ENCODE measurements at places on chromosomes 11 and 22.

- DNase-seq: no peak
Measured at GRCh38 chr22:49735411-49735900, 92.2 kb downstream of the BRD1 start.

- DNase-seq: no peak
Measured at GRCh38 chr11:65915821-65916251, 3.0 kb downstream of the C11orf68 start.

GRCh38 chr11:73187854-73188253, 30.2 kb upstream of the P2RY2 start:
- no peak for DNase-seq

DNA sequence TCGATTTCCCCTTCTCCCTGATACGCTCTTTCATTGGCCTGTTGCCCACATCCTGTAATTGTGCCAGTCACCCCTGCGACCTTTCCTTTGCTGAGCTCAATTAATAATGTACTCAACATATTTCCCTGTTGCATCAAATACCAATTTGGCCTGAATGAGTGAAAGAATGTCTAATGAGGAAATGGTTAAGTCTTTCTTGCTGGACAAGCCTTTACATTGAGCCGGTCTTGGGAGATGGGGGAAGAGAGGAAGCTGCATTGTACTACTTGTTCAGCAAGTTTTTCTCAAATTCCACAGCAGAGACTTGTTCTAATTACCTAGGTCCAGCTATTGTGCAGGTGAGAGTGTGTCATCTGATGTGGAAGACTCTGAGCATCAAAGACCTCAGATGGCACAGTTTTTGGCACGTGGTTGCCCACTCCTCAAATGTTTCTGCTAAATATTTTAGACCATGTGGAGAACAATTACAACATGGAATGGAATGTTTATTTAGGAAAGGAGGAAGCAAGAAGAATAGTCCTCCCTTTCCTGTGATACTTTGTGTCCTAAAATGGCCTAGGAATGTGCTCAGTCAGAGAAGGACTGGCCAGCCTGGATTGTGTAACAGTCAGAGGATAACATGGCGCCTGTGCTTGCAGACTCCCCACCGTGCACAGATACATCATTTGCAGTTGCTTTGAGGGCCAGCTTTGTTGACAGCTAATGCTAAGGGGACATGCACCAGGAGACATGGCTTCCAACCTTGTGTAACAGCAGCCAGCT, 129.5 kb upstream of the E2F8 start:
- peak; percentile 64 for DNase-seq

DNA sequence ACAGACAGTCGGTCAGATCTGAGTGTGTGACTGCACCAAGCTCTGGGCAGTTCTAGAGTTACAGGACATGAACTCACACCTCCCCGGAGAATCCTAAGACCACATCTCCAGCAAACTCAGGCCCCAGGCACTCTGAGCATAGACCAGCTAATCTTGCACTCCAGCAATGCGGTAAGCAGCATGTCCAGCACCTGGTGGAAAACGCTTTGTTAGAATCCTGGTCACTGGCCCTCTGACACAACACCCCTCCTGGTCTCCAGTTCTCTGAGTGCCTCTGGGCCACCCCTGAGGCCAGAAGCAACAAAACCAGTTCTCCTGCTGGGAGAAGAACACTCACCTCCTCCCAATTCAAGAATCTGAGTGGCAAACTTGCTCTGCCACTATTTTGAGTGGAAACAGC, 82.7 kb upstream of the TMEM45B start:
- DNase-seq: peak; percentile 76

DNA sequence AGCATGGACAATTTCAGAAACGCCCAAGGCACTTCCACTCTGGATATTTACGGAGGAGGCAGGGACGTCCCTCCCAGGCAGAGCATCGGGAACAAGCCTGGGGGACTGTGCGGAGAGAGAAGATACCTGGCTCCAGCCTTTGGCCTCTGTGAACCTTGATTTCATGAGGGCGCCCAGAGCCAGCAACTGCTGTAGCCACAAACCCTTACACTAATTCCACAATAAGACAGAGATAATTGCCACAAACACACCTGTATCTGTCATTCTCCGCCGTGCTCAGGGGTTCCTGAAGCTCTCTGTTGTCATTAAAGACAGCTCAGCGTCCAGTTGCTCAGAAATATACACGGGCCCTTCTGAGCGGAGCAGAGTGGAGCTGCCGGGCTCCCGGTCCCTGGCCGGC, 1292.1 kb downstream of the TBC1D22A start:
- no peak for DNase-seq

- no peak for DNase-seq
Measured at GRCh38 chr11:36803084-36803483, 205.0 kb upstream of the RAG2 start.

DNA sequence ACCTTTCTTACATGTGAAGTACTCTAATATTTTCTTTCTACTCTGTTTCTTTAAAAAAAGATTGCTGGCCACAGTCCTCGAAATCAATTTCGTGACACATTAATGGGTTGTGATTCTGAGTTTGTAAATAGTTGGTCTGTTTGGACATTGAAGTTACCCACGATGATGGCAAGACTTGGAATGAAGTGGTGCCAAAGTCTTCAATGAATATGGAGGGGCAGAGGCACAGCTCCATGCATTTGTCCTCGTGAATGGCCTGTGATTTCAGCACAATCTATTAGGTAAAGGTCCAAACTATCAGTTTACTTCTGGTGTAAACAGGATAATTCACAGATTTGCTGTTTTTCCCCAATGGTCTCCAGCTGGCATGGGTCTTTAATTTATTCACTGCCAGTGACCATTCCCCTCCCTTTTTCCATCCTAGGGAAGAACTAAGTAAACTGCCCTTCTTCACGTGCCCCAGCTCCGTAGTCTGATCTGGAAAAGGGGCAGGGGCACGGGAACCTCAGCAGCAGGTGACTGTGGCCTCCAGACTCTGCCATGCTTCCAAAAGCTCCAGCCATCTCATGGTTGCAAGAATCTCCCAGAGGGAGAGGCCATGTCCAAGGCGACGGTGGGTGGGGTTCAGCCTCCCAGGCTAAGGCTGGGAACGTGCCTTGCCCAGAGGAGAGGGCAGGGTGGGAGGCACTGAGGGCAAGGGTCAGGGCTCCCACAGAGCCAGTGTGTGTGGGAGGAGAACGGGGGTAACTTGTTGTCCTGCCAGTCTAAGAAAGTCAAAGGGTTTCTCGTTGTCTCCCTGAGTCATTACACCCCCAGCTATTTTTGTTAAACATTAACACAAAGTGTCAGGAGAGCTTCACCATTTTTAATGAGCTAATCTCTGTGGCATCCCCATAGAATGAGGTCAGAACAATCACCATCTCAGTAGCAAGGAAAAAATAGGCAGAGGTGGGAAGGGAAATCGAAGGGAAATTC, 16.9 kb upstream of the PEX26 start:
- DNase-seq: peak; percentile 77

DNA sequence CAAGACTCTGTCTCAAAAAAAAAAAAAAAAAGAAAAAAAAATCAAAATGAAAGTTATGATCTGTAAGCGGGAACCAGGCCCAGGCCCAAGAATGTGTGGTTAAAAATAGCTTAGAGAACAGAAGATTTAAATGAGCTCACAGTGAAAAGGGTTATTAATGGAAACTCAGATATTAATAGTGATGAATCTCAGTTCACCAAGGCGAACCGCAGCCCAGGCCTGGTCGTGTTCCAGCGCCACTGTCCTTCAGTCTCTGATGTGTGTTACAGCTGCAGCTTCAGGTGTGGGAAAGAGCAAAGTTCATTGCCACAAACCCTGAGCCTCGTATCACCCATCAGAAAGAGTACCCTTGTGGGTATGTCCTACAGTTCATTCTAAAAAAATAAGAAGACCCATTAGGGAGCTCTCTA, 107.1 kb downstream of the GAB2 start:
- no peak for DNase-seq

DNA sequence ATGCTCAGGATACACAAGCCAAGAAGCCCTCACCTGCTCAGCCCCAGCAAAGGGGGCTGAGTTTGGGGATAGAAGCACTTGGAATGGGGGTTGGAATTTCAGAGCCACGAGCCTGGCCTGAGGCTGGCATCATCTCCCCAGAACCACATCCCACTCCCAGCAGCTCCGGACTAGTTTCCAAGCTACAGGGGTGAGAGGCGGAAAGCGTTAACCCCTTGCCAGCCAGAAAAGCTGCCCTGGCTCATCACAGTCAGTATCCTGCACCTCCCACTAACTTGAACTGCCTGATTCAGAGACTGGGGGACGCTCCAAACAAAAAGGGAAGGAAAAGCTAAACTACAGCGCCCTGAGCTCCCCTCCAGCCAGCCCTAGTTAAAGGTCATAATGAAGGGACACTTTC, 19.0 kb upstream of the CHST1 start:
- no peak for DNase-seq

- DNase-seq: no peak
Measured at GRCh38 chr11:44608991-44609782, 43.7 kb downstream of the CD82 start.

GRCh38 chr11:107621081-107621480, 30.1 kb downstream of the ELMOD1 start:
- DNase-seq: no peak

DNA sequence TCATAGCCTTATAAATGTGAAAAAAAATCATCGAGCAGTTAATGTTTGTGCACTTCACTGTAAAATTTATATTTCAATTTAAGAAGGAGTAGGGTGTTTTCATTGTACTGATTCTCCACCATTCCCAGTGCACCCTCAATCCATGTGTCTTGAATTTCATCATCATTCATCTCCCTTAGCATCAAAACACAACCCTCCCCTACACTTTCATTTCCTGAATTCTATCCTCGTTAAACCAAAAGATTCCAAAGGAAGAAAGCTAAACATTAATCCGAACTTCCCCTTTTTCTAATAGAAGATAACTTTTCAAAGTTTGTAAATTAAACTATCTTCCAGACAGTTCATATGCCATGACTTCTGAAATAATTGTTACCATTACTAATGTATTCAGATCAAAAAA, 34.1 kb upstream of the OR8B8 start:
- no peak for DNase-seq

GRCh38 chr11:9619004-9619403, 44.9 kb upstream of the SWAP70 start:
- DNase-seq: no peak

- peak; percentile 50 for DNase-seq
Measured at GRCh38 chr11:72828081-72828567, 13.9 kb downstream of the ATG16L2 start.

DNA sequence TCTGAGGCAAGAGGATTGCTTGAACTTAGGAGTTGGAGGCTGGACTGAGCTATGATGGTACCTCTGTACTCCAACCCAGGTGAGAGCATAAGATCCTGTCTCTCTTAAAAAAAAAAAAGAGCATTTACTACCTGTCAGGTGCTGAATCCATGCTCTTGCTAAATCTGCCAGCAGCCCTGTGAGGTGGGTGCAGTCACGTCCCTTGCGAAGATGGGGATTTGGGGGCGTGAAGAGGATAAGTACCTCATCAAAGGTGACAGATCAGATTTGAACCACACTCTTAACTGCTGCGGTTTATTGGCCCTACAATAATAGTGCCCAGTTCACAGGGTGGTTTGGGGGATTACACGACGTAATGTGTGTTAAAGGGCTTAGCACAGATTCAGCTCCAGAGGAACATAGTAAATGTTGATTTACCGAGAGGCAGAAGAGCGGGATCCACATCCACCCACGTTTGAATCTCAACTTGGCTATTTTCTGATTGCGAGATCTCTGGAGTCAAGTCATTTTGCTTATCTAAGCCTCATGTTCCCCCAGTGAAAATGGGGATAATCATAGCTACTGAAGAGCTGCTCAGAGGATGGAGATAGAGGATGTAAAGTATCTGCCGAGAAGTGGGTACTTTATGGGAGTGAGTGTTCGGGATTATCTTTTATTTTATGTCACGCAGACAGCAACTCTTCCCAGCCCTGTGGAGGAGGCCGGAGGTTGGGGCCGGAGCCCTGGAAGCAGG, 28.1 kb upstream of the LRRC10B start:
- DNase-seq: no peak

- no peak for DNase-seq
Measured at GRCh38 chr22:16957781-16958180, 50.2 kb downstream of the GAB4 start.

DNA sequence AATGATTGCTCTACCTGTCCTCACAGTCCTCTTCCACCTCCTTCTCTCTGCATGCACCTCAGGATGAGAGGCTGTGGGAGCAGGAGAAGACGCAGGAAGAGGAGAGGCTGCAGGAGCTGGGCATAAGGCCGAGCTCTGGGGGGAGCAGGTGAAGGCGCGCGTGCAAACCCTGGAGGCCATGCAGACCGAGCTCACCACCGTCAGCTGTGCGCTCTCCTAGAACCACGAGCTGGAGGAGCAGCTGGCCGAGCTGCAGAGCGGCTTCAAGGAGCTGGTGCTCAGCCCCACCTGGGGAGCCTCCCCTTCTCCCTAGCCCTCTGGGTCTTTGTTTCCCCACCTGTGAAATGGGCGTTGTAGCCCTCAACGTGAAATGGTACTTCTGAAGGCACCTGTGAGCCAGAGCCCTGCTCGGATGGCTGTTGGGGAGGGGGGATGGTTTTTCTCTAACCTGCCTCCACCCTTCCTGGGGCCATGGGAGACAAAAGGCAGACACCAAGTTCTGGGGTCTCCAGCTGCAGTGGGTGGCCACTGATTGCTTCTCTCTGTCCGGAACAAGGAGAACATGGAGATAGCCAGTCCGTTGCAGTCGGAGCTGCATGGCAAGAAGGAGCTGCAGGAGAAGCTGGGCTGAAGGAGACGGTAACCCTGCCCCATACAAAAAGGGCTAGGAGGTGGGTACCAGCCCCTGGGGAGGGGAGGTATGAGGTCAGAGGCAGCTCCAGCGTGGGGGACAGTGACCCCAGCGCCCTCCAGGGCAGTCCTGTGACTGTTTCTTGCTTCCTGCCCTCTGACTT, 65.2 kb upstream of the A4GALT start:
- no peak for DNase-seq

- DNase-seq: no peak
Measured at GRCh38 chr11:86046116-86046515, 22.8 kb downstream of the PICALM start.

GRCh38 chr11:65651589-65652510, 10.9 kb downstream of the RELA start:
- DNase-seq: peak; percentile 33

GRCh38 chr11:128487978-128488377, 99.4 kb downstream of the ETS1 start:
- no peak for DNase-seq

DNA sequence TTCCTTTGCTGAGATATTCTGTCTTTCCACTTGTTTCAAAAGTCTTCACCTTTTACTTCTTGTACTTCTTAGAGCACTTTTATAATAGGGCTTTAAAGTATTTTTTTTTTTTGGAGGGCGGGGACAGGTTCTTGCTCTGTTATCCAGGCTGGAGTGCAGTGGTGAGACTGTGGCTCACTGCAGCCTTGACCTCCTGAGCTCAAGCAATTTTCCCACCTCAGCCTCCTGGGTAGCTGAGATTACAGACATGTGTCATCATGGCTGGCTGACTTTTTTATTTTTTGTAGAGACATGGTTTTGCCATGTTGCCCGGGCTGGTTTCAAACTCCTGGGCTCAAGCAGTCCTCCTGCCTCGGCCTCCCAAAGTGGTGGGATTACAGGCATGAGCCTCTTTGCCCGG, 57.9 kb downstream of the DYNC2H1 start:
- DNase-seq: no peak

- DNase-seq: peak; percentile 12
Measured at GRCh38 chr22:45883811-45884170, 93.2 kb downstream of the WNT7B start.
